ENCODE measurements at places on chromosomes 5 and 9. TPM values are rescaled to one million over a fixed set of nuclear protein-coding genes. Genes with fewer than 3 reads are reported as not detected.

The C9orf153 gene
- 1.9 TPM for total RNA-seq

The PTGES gene
- 8.7 TPM for total RNA-seq

The ZNF367 gene
- total RNA-seq: 7.8 TPM

The AK3 gene
- 23.7 TPM for total RNA-seq

The SLCO6A1 gene
- total RNA-seq: not detected

The RNF208 gene
- total RNA-seq: 0.31 TPM

The ABLIM3 gene
- 4.4 TPM for total RNA-seq

The SPATA31D3 gene
- not detected for total RNA-seq

The NUTM2F gene
- total RNA-seq: not detected

The DMGDH gene
- total RNA-seq: not detected

The KLF4 gene
- total RNA-seq: 61.5 TPM

The TEX48 gene
- total RNA-seq: not detected

The CNTLN gene
- 4.7 TPM for total RNA-seq

The NXNL2 gene
- total RNA-seq: not detected

Data from mononuclear cell (primary cell).